ENCODE measurements at places on chromosomes 16 and 17.

DNA sequence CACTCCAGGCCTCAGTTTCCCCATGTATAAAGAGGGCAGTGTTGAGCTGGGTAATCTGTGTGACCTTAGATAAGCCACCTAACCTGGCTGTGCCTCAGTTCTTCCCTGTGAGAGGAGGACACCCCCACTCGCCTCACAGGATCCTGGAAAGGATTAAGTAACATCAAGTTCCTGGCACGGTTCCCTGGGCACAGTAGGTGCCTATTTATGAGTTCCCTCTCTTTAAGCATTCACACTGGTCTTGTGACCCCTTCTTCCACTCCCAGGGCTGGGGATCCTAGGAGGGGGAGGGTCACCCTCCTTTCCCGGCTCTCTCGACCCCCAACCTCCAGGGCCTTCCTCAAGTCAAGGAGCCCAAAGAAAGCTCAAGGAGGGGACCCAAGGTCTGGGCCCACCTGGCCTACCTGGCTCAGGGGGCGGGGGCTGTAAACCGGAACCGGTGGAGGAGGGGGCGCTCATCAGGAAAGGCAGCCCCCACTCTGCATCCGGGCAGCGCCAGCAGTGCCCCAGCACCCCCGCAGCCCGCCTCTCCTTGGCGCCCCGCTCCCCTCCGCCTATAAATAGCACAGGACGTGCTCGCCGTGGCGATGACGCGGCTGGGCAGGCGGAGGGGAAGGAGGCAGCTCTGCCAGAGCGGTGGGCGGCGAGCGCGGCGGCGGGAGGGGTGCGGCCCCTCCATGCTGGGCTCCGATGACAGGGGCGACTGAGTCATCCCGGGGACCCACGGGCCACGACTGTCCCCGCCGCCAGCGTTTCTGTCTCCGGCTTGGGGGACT, 9.4 kb downstream of the RPL19 start:
- no peak for DNase-seq

DNA sequence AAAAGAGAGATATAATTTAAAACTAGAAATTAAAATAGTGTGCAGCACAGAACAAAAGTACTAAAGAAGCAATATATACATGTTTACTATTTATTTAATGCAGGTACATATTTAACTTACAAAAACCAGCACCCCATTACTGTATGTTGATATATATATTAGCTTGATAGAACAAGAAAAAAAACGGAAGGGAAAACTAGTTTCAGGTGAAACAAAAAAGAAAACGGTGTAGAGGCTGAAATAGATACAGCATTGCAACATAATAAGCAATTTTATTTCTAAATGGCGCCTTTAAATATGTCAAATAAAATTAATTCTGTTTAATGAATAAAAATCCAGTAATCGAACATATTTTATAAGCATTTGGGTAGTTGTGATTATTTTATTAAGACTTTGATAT, 3.9 kb downstream of the HNF1B start:
- no peak for DNase-seq

GRCh38 chr17:34248511-34249024, 6.5 kb upstream of the CCL2 start:
- no peak for DNase-seq

- DNase-seq = no peak
Measured at GRCh38 chr16:85254921-85255320, 142.6 kb upstream of the CIBAR2 start.

GRCh38 chr16:85750146-85750826, 610 bp downstream of the C16orf74 start:
- peak; percentile 47 for DNase-seq

DNA sequence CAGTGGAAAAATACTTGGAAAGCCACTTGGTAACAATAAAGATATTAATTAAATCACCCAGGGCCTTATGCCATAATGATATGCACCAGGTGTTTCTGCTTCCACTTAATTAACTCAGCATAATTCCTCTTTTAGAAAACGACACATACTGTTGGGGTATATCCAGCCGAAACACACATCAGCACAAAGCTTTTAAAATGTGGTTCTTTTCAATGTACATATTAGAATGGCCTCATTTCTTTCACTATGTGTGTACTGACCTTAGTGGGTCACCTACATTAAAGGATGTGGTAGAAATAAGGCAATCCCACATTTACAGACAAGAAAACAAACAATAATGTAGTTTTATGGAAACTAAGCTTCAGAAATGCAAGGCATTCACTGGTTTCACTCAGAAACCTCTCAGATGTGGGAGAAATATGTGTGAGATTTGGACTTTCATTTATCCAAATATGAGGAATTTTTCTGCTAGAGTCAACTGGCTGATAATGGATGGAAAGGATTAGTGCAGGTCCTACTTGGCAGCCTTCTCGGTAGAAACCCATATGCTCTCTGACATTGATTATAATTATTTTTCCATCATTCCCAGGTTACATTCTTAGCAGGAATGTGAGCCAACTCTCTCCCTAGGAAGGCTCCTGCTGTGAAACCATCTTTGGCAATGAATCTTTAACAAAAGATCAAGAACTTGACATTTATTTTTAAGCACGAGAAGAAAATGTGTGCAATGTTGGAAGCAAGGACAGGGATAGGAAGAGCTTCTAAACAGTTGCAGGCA, 66.7 kb upstream of the DHX40 start:
- no peak for DNase-seq

DNA sequence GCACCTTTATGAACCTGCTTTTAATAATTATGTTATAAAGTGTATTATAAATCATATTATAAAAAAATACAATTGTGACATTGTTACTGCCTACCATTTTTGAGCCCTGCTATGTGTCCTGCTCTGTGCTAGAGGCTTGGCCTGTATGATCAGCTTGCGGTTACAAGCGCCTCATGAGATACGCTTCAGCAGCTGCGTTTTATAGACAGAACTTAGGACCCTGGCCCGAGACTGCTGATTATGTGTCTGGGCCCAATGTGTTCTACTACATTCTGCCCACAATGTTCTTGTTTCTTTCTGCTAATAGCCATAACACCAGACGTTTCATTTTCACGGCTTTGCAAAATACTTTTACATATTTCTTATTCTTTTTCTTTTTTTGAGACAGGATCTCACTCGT, 395.8 kb downstream of the SLC39A11 start:
- no peak for DNase-seq

GRCh38 chr16:28192806-28193529, 18.8 kb downstream of the XPO6 start:
- DNase-seq = peak; percentile 61

DNA sequence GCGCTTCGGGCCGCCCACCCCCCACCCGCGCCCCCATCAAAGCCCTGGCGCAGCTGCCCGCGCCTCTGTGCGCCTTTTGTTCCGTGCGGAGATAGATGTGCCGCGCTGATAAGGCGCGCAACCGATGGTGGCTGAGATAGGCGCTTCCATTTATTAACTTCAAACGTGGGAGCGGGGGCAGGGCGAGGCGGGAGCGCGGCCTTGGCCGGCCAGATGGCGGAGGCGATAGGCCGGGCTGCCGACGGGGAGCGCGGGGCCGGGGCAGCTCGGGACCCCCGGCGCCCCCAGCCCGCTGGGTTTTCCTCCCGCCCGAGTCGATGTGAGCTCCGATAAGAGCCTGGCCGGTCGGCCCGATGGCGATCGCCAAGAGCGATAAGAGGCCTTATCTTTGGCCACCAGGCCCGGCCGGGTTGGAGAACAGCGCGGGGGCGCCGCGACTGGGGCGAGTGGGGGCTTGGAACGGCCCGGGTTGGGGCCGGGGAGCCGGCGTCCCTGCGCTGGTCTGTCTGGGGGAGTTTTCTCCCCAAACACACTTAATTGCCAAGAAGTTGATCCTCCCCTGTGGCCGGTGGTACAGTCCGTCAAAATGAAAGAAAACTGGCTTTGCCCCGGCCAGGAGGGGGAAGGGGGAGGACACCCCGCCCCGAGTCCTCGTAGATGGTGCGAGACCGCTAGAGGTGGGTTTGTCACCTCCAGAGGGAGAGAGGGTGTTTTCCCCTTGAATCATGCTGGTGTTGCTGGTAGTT, 2.7 kb downstream of the ZFPM1 start:
- peak; percentile 57 for DNase-seq

DNA sequence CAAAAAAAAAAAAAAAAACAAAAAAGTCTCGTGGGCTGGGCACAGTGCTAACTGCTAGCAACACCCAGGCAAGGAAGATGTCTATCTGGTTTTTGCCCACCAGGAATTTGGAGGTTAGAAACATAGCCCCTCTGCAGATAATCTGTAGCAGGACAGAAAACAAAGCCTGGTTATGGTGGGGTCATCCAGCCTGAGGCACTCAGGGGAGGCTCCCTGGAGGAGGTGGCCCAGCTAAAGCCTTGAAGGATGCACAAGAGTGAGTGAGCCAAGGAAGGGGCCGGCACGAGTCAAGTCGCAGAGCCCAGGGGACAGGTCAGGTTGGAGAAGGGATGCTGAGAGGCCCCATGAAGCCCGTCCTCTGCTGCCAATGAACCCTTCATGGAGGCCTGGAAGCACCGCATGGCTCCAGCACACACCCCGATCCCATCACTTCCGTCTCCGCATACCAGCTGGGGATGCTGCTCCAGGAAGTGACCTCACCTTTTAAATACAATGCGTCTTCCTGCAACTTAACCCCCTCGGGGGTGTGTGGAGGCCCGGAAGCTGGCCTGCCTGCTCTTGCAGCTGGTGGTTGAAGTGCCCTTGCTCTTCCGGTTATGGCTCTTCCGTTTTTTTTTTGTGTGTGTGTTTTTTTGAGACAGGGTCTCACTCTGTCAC, 86.5 kb downstream of the ENGASE start:
- no peak for DNase-seq

DNA sequence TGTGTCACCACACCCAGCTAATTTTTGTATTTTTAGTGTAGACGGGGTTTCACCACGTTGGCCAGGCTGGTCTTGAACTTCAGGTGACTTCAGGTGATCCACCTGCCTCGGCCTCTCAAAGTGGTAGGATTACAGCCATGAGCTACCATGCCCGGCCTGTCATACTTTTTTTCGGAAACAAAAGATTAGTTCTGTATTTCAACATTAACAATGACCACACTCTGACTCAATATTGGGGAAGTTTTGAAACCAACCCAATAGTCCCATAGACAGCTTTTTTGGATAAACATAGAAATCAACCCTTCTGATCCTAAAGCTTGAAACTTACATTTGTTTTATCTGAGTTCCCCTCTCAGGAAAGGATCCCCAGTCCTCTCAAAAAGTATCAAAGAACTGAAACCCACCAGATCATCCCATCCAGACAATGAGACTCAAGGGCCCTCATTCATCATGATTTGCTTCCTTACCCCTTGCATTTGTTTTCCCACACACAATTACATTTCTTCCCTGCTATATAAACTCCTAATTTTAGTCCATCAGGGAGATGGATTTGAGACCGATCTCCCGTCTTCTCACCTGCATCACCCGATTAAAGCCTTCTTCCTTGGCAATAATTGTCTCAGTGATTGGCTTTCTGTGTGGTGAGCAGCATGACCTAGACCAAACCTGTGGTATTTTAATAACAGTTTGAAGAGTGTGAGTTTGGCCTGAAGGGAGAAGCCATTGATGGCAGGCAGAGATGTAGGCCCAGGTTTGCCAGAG, 7.2 kb upstream of the AGRP start:
- no peak for DNase-seq

DNA sequence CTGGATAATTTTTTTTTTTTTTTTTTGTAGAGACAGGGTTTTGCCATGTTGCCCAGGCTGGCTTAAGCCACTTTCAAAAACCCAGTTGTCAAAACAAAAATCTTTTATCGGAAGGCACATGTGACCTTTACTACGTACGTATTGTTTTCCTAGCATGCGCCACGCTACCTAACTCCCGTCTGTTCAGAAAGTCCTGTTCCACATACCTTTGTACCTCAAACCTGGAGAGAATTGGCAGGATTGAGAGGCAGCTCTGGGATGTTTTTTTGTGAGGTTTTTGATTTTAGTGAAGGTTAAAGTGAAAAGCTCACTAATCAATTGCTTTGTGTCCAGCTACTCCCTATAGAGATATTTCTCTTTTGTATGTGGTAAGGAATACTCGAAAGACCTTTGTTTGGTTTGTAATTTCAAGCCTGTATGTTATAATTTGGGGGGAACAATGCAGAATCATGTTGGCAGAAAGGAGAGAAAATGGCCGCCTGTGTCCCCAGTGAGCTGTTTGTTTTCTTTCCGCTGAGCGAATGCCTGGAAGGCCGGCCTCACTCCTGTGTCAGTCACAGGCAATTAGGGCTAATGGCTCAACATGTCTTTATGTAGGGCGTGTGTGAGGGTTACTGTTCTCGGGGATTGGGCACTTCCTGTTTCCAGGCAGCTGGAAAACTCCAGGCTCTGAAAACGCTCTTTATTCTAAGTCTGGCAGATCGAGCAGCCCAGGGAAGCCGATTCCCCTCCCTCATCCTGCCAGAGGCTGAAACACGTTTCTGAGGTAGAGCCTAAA, 60.8 kb upstream of the CLEC18A start:
- DNase-seq = no peak

DNA sequence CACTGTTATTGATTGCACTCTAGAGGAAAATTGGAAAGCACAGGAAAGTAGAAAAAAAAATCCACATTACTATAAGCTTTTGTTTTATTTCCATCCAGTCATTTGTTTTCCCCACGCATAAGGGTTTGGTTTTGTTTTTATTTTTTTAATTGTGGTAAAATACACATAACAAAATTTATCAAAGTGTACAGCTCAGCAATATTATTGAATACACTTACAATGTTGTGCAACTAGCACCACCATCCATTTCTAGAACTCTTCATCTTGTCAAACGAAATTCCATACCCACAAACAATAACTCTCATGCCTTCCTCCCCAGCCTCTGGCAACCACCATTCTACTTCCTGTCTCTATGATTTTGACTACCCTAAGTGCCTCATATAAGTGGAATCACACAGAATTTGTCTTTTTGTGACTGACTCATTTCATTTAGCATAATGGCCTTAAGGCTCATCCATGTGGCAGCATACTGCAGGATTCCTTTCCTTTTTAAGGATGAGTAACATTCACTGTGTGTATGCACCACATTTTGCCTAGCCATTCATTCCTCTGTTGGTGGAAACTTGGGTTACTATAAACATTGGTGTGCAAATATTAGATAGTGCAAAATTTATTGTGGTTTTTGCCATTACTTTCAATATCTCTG, 11.1 kb downstream of the SPPL2C start:
- DNase-seq = no peak

DNA sequence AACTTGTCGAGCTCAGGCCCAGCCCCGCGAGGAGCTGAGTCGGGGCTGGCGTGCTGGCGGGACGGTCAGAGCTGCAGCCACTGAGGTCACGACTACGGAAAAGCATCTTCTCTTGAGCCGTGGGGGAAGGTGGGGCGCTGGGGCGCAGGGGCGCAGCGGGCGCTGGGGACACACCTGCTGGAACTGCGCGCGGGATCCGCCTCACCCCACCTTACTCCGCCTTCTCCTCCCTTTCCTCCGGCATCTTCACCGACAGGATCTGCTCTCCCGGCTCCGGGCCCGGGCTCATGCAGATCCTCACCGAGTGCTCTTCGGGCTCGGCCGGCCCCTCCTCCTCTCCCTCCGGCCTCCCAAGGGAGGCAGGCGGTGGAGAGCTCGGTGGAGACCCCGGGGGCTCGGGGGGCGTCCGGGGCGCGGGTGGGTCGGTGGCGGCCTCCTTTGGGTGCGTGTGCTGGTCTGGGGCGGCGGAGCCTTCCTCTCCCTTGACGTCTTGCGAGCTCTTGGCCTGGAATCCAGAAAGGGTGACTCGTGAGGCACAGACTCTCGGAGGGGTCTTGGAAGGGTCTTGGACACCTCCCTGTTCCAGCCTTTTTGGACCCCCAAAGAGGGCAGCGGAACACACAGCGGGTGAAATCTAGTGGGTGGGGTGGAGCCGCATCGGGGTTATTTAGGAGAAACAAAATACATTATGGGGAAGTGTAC, 81.8 kb upstream of the KIFC3 start:
- DNase-seq = no peak

All from memory B cell (primary cell).